Adipocyte (in vitro differentiated cells): ENCODE measurements at places on chromosomes 5 and 9.

DNA sequence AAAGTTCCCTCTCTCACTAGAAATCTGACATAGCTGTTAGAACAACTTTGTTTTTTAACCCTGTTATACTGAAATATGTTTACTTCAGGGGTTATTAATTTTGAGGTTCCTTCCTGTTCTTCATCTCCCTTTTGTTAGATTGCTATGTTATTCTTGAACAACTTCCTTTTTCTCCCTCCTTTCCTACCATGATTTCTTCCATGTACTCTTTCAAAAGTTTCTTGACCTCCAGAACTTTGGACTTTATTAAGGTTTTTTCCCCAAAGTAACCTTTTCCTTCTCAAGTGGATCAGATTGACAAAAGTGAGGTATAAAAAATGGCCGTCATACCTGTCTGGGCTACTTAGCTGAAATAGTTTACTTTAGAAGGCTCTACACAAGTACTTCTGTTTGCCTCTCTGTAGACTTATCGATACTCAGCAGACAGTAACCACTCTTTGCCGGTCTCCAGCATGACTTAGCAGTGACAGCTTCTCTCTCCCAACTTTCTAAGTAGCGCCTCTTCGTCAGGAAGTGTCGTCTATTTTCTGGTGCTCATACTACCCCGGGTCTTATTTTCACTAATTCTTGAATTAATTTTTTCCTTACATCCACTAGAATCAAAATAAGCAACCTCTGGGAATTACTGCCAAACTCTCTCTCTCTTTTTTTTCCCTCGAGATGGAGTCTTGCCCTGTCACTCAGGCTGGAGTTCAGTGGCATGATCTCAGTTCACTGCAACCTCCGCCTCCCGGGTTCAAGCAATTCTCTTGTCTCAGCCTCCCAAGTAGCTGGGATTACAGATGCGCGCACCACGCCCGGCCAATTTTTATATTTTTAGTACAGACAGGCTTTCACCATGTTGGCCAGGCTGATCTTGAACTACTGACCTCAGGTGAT, 19.7 kb downstream of the NFIL3 start:
- no peak for DNase-seq

GRCh38 chr5:33549982-33550567, 109.3 kb downstream of the TARS1 start:
- DNase-seq = no peak

DNA sequence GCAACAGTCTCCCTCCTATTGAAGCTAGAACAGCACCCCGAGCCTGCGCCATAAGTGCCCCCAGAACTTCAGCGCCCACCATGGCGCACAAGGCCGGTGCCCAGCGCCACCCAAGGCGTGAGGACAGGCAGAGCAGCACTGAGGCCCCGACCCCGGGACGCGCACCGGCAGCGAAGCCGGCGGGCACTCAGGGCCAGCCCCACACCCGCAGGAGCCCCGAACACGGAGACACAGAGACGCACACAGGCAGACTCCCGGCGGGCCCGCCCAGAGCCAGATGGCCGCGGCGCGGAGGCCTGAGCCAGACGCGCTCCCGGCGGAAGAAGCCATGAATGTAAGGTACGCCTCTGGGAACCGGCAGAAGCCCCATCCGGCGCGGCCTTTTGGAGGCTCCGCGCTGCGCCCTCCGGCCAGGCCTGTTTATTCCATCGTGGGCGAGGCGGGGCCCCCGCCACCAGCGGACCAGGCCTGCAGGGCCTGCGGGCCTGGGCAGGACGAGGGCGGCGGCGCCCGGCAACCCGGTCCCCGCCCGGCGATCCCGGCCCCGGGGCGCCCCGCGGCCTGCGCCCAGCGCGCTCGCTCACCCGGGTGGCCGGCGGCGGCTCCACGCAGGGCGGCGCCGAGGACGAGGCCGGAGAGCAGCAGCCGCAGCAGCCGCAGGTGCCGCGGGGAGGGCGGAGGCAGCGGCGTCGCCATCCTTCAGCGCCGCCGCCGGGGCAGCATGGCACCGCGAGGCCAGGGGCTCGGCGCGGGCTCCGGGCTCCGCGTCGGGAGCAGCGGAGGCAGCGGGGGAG, 486 bp downstream of the NPDC1 start:
- peak; percentile 70 for DNase-seq

- DNase-seq = no peak
These were observed 56.0 kb upstream of the ASTN2 start for GRCh38 chr9:117470902-117471301.

- no peak for DNase-seq
These were observed 5.0 kb upstream of the NSD1 start for GRCh38 chr5:177128551-177128981.

DNA sequence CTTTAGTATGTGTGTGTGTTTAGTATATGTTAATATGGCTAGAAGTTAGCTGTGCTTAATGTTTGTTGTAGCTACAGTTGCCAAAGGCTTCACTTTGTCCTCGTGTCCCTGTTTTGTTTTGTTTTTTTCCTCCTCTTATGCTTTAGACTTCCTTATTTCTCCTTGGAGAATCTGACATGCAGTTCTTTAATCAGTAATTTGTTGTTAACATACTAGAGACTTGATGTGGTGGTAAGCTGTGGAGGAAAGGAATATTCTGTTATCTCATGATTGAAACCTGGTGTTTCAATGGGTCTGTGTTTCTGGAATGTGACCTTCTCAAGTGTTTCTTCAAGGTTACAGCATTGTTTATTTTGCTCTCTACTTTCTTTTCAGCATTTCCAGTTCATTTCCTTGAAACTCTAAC, 515.6 kb upstream of the ST8SIA4 start:
- DNase-seq = peak; percentile 57

- DNase-seq = no peak
These were observed 347.9 kb downstream of the CDH9 start for GRCh38 chr5:26690511-26690910.

GRCh38 chr5:62059960-62060359, 246.0 kb upstream of the KIF2A start:
- no peak for DNase-seq

DNA sequence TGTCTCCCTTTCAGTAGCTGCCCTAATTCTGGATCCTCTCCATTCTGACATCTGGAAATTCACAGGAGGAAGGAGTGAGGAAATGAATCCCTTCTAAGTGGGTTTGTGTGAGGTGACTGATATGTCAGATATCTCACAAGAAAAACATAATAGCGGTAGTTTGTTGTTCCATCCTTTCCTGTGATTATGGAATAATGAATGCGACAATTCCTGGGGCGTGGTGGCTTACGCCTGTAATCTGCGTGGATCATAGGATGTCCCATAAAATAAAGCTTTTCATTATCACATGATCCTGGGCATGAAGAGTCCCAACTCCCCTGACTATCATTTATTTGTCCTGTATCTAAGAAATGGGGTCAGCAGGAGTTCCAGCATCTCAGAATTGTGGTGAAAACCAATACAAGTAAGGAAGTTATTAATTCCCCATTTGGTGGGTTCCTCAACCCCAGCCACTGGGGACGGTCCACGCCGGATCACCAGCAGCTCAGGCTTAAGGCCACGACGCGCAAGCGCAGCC, 375 bp upstream of the C5orf24 start:
- DNase-seq = no peak

DNA sequence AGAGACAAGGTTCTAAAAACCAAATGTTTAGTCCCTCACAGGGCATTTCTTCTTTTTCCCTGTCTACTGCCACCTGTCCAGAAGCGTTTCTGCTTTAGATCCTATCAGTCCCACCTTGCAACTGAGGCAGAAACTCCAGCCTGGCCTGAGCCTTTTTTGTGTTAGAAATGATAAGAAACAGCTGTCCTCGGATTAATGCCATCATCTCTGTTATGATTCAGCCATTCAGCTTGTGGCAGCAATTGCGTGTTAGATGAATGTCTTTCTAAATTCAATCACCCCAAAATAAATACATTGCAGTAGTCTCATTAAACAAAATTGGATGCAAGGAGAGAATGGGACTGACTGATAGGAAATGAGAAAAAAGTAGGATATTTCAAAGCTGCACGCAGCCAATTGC, 28.3 kb upstream of the FRMPD1 start:
- DNase-seq = peak; percentile 53

GRCh38 chr9:28866951-28867350, 1293.7 kb upstream of the C9orf72 start:
- no peak for DNase-seq

DNA sequence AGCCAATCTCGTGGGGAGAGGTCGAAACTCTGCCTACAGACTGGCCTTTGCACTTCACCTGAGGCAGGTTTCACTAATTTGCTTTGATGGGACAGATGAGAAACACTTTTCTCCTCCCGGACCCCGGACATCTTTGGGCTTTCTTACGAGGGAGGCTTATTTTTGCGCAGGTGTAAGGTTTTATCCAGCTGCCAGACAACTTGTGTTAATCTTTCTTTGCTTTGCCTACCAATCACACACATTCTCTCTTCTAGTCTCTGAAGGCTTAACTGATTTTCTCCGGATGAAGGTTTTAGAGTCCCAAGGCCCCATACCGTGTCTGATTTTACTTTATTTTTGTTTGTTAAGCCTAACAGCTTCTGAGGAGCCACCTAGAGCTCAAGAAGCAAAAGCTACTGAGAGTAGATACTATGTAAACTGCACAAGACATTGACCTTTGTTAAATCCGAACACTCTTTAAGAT, 436 bp upstream of the EMB start:
- DNase-seq = no peak

DNA sequence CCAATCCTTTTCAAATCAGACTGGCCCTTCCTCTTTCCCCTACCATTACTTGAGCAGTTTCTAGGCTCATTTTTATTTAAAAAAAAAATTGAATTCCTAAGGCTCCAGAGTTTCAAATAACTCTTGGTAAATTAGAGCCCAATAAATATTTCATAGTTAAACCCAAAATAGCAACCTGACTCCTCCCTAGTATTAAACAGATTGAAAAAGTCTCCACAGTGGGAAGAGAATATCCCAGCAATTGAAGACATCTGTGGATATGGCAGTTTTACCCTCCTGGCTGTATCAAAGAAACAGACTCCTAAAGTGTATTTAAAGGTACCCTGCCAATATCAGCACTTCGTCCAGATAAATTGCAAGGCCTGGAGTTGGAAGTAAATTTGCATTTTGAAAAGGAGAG, 52.7 kb upstream of the GDNF start:
- DNase-seq = no peak

- DNase-seq = peak; percentile 8
These were observed 173.9 kb downstream of the HSPA4 start for GRCh38 chr5:133225671-133226152.

DNA sequence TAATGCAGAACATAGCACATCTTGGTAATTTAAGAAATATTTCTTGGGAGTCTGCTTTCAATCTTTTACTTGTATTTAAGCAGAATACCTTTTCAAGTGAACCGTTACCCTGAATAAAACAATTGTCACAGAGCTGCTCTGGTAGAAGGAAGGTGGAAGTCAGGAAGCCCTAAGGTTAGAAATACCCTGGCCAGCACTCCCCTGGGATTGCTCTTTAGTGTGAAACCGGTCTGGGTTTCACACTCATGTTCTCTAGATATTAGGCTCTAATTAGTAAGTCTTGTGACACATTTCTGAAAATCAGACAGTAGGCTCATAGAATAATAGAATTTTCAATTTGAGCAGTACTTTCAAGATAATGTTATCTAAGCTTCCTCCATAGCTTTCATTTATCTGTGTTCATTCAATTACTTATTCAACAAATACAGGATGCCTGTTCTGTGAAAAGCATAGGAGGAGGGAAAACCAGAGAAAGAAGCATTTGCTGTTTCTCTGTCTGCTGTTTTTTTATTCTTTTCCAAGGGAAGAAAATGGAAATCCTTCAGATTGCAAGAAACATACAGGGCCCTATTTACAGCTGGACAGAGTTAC, 825.5 kb downstream of the TLR4 start:
- DNase-seq = no peak

- no peak for DNase-seq
These were observed 630.7 kb upstream of the RORB start for GRCh38 chr9:73866451-73866850.
